ENCODE measurements at places on chromosomes 13 and 19.
A peak's percentile ranks its signal among the peaks of the same experiment; 100 is the strongest.

- DNase-seq, result no peak
Observed at GRCh38 chr13:77338329-77338728, 11.4 kb upstream of the MYCBP2 start.

DNA sequence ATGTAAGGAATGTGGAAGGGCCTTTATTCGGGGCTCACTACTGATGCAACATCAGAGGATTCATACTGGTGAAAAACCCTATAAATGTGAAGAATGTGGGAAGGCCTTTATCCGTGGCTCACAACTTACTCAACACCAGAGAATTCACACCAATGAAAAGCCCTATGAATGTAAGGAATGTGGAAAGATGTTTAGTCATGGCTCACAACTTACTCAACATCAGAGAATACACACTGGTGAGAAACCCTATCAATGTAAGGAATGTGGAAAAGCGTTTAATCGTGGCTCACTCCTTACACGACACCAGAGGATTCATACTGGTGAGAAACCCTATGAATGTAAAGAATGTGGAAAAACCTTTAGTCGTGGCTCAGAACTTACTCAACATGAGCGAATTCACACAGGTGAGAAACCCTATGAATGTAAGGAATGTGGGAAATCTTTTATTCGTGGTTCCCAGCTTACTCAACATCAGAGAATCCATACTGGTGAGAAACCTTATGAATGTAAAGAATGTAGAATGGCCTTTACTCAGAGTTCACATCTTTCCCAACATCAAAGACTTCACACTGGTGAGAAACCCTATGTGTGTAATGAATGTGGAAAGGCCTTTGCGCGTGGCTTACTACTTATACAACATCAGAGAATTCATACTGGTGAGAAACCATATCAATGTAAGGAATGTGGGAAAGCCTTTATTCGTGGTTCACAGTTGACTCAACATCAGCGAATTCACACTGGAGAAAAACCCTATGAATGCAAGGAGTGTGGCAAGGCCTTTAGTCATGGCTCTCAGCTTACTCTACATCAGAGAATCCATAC, 44.3 kb downstream of the ZNF585A start:
- DNase-seq, result no peak

DNA sequence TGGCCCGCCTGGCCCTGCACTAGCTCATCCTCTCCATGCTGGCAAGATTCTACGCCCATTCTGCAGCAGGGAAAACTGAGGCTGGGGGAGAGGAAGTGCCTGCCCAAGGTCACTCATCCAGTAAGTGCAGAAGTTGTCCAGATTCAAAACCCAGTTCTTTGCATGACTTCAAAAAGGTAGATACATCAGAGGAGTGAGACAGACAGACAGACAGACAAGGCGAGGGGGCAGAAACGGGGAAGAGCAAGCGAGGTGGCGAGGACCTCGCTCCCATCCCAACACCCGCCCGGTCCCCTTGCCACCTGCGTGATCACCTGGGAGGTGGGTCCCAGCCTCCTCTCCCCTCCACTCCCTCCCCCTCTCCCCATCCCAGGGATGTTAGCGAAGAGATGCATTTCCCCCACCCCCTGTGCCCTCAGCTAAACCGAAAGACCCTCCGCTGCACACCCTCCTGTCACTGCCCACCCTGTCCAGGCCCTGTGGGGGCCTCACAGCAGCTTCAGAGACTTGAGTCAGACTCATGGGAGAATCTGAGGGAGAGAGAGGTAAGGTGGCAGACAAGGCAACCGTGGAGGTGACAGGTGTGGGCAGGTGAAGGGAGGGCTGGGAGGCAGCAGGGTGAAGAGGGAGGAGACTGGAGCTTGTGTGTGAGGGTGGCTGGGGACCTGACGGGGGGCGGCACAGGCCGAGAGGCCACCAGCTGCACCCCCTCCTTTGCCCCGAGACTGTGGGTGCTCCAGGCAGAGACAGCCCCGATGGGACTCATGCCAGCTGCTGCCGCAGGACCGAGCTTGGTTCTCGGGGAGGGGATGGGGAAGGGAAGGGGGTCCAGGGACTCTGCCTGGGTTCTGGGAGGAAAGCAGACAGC, 18.9 kb downstream of the LRRC4B start:
- no peak for DNase-seq

GRCh38 chr13:35618565-35619083, 142.1 kb upstream of the MAB21L1 start:
- DNase-seq, result no peak

DNA sequence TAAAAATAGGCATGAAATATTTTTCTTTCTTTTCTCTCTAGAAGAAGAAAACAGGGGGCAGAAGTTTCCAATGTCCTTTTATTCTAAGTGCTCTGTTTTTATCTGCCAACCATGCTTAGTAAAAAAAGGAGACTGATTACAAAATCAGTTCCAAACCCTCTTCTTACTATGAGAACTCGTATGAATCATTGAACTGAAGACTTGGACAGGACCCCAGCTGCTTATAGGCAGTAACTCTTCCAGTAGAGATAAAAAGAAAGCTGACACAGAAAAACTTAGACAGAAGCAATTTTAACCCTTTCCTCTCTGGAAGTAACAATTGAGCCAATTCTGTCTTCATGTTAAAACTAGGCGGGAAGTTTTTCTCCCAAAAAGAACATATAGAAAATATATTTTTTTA, 24.5 kb upstream of the FREM2 start:
- DNase-seq, result no peak

- no peak for DNase-seq
Observed at GRCh38 chr13:42891591-42891990, 100.5 kb downstream of the EPSTI1 start.

DNA sequence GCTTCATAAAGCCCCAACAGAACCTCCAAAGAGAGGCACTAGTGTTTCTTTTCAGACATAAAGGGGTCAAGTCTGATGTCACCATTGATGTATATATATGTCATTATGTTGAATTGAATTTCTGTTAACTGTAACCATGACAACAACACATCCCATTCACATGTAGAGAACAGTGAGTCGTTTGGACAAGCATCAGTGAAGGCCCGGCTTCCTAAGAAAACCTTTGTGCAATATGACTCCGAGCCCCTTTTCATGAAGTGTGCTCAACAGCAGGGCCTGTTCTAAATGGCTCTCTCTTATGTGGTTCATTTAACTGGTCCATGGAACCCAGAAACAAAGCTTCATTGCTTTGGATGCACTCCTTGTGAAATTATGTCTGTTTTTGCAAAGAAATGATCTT, 67.2 kb upstream of the UBL3 start:
- DNase-seq, result peak; percentile 25

- DNase-seq, result no peak
Observed at GRCh38 chr19:28881616-28882015, 331.3 kb downstream of the UQCRFS1 start.

DNA sequence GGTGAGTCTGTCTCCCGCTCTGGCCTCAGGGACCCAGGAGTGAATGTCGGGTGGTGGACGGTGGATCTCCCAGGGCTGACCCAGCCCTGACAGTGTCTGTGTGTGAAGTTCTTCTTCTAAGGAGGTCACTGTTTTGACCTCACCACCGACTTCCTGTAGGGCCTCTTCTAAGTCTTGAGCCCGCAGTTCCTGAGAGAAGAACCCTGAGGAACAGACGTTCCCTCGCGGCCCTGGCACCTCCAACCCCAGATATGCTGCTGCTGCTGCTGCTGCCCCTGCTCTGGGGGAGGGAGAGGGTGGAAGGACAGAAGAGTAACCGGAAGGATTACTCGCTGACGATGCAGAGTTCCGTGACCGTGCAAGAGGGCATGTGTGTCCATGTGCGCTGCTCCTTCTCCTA, at the start of gene SIGLEC7:
Gene SIGLEC7, plus strand, starts transcription at position 183 of the 400 bp plus-strand sequence. Its CDS starts 69 bp downstream, at position 252.
- peak; percentile 49 for DNase-seq

GRCh38 chr13:40056898-40057619, 401.6 kb downstream of the COG6 start:
- no peak for DNase-seq

DNA sequence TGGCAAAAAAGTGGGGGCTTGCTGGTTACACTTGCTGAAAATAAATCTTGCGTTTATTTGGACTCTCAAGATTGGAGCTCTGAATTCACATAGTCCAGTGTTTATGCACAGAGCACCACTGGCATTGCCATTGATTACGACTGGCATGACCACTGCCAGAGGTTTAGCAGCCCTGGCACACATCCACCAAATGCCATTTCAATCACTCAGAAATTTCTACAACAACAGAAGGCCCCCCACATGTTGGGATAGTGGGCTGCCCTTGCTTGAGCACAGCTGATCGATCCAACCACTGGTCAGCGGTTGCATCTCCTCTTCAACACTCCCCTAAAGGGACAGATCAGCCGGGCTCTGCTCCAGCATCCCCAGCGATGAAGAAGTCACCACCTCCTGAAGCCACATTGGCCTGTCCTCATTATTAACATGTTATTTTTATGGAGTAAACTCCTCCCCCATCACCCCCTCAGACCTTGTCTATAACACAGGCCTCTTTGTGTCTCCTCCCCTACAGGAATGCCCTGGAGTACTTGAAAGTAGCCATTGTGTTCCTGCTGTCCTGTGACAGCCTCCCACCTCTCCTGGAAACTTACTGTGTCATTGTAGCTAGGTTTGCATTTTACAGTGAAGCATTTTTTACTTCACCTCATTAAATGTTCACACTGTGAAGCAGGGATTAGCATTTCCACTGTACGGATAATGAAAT, 51.3 kb downstream of the CDADC1 start:
- DNase-seq, result no peak

DNA sequence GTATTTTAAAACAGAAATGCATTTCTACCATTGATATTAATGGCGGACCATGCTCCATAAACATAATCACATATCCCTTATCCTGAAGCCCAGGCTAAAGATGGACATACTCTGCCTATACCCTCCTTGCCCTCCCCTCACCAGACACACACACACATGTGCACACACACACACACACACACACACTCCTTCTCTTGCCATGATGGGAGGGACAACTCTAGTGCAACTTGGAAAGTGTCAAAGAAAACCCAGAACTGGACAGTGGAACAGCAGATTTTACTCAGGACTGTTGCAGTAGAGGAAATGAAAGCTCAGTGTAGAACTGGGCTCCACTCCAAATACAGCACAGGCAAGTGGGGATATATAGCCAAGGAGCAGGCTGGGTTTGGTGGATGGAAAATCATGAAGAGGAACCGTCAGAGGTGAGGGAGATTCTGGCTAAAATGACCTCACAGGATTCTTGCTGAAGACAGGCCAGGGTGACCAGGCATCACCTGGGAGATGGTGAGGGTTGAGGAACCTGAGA, 40.8 kb downstream of the TNFRSF19 start:
- no peak for DNase-seq

DNA sequence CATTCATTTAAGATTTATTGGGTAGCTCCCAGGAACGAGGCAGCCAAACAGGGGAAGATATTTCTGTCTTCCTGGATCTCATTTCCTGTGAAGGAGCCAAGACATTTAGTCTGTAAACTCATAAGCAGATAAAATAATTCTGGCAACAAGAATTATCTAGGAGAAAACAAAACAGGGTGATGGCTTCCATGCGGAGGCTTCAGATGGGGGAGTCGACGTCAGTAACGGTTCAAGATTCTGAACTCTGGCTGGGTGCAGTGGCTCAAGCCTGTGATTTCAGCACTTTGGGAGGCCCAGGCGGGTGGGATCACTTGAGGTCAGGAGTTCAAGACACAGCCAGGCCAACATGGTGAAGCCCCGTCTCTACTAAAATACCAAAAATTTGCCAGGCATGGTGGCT, 1.3 kb downstream of the GNA15 start:
- no peak for DNase-seq

- DNase-seq, result no peak
Observed at GRCh38 chr19:13868663-13869062, 8.3 kb upstream of the NANOS3 start.

GRCh38 chr19:10505583-10506229, 2.5 kb upstream of the KEAP1 start:
- peak; percentile 64 for DNase-seq

DNA sequence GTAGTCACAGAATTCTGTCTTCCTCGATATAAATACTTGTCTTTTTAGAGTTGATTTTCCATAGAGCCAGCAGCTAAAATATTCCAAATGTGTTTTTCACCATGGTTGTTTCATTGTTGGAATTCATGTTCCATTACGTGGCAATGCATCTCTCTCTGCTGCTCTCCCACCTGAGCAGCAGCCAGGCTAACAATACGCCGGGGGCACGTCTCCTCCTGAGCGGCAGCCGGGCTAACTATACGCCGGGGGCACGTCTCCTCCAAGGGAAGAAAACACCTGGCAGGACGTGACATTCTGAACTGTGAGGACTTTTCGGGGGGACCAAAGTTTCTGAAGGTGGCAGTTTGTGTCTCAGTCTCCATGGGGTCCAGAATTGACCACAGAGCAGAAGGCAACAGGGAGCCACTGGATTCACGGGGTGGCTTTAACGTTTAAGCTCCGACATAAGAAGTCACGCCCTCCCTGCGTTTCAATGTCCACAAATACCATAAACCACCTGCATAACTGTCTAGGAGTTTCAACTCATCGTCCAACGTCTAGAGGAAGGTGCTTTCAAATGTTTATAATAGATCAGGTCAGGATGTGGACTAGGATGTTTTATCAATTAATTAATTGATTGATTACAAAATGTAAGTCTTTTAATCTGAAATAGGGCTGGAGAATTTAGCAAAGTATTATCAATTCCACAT, 15.1 kb downstream of the PLPP2 start:
- DNase-seq, result no peak

GRCh38 chr13:25135896-25136295, 36.2 kb downstream of the AMER2 start:
- no peak for DNase-seq

DNA sequence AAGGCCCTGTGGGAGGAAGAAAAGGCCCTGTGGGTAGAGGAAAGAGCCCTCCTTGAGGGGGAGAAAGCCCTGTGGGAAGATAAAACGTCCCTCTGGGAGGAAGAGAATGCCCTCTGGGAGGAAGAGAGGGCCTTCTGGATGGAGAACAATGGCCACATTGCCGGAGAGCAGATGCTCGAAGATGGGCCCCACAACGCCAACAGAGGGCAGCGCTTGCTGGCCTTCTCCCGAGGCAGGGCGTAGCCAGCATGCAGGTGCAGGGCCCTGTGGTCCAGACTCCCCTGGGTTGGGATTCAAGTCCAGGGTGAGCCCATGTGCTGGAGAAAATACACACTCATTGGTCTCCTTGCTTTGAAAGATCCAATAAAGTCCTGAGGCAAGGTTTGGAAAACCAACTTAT, 4.1 kb downstream of the CCDC70 start:
- no peak for DNase-seq

Measured in vagina (tissue), 2 donors.